CD4-positive, alpha-beta memory T cell (primary cell): ENCODE measurements at places on chromosomes 4 and X.

GRCh38 chr4:13546941-13547484, 2.7 kb upstream of the NKX3-2 start:
- no peak for DNase-seq

GRCh38 chrX:27241981-27242380, 221.2 kb downstream of the PPP4R3C start:
- DNase-seq = no peak

DNA sequence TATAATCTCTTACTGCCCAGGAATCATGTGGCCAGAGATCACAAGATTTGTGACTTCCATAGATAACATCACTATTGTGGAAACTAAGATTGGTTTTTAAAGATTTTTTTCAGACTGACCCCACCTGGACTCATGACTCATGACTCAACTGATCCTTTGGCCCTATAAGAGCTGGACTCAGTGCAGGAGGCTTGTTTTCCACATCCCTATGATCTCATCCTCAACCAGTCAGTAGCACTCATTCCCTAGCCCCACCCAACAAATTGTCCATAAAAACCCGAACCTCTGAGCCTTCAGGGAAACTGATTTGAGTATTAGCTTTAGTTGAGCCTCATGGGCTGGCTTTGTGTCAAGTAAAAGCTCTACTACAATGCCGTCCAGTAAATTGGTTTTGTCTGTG, 7.9 kb upstream of the NOCT start:
- no peak for DNase-seq

GRCh38 chr4:89331686-89332544, 24.3 kb upstream of the GPRIN3 start:
- no peak for DNase-seq

GRCh38 chr4:9602389-9602914, 158.2 kb downstream of the DEFB131A start:
- DNase-seq = no peak

GRCh38 chrX:131397891-131398290, 108.8 kb upstream of the IGSF1 start:
- DNase-seq = no peak

GRCh38 chr4:1783015-1783414, 10.1 kb upstream of the FGFR3 start:
- DNase-seq = no peak

DNA sequence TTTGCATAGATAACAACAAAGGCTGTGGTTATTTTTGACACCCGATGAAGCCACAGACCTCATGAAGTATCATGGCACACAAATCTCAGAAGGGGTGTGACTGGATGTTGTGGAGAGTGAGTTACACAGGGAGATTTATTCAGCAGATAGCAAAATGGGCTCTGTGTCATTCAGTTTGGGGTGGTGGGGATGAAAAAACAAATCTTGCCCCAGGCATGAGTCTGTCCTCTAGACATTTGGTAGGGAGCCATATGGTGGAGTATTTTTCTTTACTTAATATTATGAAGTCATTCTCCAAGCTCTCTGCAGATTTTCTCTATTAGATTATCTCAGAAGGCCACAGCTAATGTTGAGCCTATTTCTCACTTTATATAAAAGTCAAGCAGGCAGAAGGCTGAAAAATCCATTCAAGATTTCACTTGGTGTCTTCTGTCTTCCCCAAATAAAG, 277.1 kb upstream of the TENM3 start:
- no peak for DNase-seq

DNA sequence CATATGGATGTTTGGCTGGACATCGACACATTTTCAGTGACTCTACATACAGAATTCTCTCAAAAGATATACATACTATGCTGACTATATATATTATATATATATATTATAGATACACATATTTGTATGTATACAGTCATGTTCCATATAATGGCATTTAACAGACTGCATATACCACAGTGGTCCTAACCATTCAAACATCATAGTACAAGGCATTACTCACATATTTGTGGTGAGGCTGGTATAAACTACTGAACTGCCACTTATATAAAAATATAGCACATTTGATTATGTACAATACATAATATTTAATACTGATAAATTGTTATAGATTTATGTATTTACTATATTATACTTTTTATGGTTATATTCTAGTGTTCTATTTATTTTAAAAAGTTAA, 168.5 kb downstream of the IL15 start:
- no peak for DNase-seq

DNA sequence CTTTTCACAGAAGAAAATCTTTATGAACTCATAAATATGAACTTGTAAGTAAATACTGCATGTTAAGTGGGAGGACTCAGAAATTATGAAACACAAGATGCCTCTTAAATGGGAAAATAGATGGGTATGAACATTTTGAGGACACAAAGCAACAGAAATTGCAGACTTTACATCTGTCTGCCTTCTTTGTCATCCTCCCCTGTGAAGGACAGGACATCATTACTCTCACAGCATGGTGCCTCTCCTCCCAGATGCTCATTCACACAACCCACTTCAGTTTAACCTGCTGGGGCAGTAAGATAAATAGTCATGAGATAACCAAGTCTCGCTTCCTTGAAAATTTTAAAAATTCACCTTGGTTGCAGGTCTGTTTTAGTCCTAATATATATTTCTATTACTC, 144.5 kb downstream of the APBB2 start:
- DNase-seq = no peak

DNA sequence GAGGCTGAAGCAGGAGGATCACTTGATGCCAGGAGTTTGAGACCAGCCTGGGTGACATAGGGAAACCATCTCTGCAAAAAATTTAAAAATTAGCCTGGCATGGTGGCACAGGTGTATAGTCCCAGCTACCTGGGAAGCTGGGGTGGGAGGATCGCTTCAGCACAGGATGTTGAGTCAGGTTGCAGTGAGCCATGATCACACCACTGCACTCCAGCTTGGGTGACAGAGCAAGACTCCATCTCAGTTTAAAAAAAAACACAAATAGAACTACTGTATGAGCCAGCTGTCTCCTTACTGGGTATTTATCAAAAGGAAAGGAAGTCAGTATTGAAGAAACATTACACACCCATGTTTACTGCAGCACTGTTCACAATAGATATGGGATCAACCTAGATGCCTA, 138.7 kb downstream of the RAP1GDS1 start:
- no peak for DNase-seq

DNA sequence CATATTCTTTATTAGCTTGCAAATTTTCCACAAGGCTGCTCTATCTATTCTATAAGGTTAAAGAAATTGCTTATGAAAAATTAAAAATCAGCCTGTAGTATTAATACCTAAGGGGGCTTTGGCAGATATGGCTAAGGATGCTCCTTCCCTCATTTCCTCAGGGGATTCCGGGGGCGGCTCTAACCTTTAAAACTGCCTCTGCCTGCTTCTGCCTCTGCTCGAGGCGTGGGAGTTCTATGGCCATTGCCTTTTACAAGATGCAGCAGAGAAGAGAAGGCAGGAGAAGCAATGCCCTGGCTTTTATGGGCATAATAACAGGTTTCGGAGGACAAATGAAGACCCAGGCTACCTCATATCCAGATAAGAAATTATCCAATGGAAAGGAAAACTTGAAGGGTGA, 8.6 kb upstream of the CDKN2AIP start:
- DNase-seq = no peak

DNA sequence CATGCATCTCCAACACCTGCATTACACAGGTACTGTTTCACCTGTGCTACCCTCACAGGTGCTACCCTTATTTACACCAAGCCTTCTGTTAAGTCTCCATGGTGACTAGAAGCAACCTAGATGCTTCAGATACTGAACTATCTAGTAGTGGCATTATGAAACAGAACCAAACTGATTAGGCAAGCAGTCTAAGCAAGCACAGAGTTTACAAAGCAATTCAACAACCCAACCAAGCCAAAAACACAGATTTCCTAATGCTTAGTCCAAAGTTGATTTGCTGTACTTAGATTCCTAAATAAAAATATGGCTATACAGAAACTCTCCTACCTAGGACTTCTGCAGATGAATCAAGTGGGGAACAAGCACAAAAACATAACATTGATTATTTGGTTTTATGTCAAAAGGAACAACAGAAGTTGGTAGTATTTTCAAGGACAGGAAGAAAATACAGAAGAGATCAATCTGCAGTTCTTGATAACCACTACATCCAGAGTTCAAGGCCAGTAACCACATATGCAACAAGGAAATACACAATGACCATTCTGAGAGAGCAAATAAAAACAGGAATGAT, 3.2 kb downstream of the TAPT1 start:
- no peak for DNase-seq

DNA sequence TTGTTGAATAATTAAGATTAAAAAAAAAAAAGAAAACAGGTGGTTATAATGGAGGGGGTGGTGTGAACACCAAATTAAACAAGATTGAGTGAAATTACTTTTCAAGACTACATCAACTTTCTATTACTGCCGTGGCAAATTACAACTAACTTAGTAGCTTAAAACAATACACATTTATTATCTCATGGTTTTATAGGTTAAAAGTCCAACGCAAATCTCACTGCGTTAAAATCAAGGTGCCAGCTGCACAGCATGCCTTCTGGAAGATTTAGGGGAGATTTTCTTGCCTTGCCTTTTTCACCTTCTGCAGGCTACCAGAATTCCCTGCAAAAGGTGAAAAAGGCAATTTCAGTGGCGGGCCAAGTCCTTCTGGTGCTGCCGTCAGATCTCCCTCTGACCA, 58.5 kb downstream of the ATXN3L start:
- DNase-seq = no peak

GRCh38 chrX:132266583-132267355, 47.5 kb upstream of the RAP2C start:
- DNase-seq = no peak

GRCh38 chr4:75099321-75099720, 166.4 kb downstream of the PARM1 start:
- no peak for DNase-seq

GRCh38 chr4:10093801-10094552, 22.6 kb downstream of the WDR1 start:
- DNase-seq = no peak

DNA sequence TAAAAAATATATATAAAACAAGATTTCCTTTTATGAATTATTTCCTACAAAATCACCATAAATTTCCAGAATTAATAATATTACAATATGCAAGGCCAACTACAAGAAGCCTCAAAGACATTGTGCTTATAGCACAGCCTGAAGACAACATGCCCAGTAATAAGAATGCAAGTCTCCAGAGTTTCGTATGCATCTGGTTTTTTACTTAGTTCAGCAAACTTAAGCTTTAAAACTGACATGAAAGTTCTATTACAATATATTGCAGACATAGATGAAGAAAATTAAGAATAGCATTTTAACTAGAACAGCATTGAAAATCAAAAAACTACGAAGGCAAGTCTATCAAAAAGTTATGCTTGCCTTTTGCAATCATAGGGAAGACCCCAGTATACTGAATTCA, 107.6 kb downstream of the PRDM5 start:
- no peak for DNase-seq

GRCh38 chr4:164779811-164780216, 25.9 kb downstream of the SMIM31 start:
- DNase-seq = no peak

- DNase-seq = no peak
Measured at GRCh38 chr4:127523369-127523768, 109.4 kb upstream of the INTU start.

- no peak for DNase-seq
Measured at GRCh38 chrX:129549124-129549523, 9.1 kb downstream of the OCRL start.

GRCh38 chr4:105765690-105766407, 57.3 kb downstream of the GSTCD start:
- DNase-seq = no peak

DNA sequence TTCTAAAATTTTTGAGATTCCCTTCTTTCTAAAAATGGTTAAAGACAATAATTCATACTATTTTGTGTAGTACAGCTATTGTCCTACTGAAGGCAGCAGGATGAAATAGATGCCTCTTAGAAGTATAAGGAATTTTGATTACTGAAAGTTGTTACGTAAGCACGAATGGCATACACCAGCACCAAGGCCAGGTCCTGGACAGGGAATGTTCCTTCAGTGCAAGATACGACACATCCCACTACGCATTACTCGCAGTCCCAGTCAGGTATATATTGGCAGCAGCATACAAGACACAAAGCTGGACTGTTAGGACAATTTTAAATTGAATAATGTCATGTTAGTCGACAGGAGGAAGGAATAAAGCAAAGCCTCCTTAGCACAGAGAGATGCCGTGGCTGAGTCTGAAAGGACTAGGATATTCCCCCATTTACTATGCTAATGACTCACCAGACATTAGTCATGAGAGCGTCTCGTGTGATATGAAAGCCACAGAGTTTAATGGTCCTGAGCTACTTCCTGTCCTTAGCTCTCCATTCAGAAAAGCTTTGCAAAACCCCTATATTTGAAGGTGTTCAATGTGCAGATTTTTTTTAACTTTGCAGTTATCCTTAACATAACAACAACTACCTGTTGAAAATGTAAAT, 504.3 kb downstream of the FAM133A start:
- DNase-seq = no peak

DNA sequence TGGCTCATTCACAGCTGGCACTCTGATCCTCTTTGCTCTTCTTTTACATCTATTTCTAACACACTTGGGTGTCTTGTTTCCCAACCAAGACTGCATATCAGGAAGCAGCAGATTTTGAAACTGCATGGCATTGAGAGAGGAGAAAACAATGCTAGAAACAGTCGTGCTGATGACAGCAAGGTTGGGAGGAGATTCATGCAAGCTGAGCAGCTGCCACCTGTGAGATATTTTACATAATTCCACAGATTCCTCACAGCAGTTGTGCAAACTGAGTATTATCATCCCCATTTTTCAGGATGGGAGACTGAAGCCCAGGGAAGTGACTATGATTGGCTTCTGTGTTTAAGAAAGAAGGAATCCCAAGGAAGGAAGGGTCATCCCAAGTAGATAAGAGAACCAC, 105.0 kb downstream of the SLC2A9 start:
- DNase-seq = no peak

- no peak for DNase-seq
Measured at GRCh38 chrX:1182211-1182610, 30.2 kb downstream of the CRLF2 start.

GRCh38 chr4:145818011-145818410, 120.6 kb downstream of the ZNF827 start:
- DNase-seq = no peak

DNA sequence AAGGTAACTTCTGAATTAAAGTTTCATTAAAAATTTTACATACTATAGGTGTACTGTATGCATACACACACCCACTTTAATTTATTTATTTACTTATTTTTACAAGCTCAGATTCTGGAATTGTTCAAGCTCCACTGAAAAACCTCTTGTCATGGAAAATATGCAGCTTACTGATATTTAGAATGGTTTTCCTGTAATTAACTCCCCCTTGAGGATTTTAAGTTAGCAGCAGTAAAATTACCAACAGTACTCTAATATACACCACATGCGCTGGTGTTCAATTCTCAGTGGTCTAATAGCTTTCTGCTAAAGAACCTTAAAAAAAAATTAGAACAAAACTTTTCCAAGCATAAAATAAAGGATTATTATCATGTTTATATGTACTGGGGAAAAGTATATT, 12.0 kb downstream of the MAB21L2 start:
- no peak for DNase-seq

- DNase-seq = no peak
Measured at GRCh38 chrX:24799078-24799477, 105.4 kb downstream of the POLA1 start.
